ENCODE measurements at places on chromosomes 11 and 22. TPM values are rescaled to one million over a fixed set of nuclear protein-coding genes. Genes with fewer than 3 reads are reported as not detected.
A peak's percentile ranks its signal among the peaks of the same experiment; 100 is the strongest.

DNA sequence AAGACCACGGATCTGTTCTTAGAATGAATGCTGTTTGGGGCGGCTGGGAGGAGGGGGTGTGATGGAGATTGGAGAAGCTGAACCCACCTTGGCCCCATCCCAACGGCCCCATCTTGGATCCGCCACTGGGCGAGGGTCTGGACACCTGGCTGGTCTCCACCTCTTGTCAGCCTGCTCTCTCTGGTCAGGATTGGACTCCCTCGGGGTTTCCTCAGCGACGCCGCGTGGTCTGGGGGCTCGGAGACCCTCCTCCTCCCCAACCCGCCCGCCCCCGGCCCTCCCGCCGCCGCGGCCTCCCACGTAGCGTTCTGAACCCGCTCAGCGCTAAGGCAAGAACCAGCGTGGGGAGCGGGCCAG lies 4.3 kb upstream of the FLI1 start:
- DNase-seq, result no peak
- no peaks in the 10 kb centered on the region for H3K36me3 ChIP-seq
- peak overlapping the region; percentile 15 for H3K4me3 ChIP-seq
- no peak overlapping the region for H3K27ac ChIP-seq

TMEM191B gene
- total RNA-seq, result 1.7 TPM

DNA sequence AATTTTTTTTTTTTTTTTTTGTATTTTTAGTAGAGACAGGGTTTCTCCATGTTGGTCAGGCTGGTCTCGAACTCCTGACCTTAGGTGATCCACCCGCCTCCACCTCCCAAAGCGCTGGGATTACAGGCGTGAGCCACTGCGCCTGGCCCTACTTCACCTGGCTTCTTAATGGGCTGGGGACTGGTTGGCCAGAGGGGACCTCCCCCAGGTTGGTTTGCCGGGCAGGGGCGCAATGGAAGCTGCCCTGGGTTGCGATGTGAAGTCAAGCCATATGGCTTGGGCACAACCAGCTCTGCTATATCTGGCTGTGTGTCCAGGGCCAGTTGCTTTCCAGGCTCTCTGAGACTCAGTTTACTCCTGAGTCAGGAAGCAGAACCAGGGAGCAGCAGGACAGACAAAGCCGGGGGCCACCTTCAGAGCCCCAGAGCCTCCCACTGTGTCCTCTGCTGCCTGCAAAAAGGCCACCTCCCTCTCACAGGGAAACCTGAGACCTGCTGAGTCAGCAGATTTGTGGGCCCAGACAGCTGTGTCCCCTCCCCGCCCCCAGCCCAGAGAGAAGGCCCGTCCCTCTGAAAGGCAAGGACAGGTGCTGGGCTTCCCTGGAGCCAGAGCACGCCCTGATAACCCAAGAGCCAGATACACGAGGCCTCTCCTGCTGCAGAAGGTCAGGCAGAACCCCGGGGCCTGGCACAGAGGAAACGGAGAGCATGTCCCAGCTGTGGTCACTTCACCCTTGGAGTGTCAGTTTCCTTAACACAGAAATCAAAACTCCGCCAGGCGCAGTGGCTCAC lies 29.2 kb upstream of the DAGLA start:
- H3K4me3 ChIP-seq, result no peak overlapping the region
- peaks cover 25% of the 10 kb centered on the region for H3K27me3 ChIP-seq
- H3K36me3 ChIP-seq, result no peaks in the 10 kb centered on the region
- no peak overlapping the region for H3K27ac ChIP-seq

DNA sequence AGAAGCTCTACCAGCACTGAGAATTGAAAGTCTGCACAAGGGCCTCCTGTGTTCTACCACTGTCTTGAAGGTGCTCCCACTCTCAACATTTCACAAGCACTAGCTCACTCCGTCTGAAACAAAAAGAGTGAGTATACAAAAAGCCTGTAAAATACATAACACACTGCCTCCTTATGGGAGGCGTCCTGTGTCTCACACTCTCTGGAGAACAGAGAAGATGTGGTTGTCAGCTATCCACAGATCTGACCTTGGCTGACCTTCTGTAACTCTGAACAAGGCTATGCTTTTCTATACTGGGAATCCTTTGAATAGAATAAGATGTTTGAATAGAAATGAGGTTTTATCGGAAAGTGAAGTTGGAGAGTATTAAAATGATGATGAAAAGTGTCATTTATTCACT lies 171.3 kb upstream of the TMEM45B start:
- H3K36me3 ChIP-seq, result no peaks in the 10 kb centered on the region
- DNase-seq, result no peak
- H3K4me3 ChIP-seq, result no peak overlapping the region
- H3K27me3 ChIP-seq, result no peaks in the 10 kb centered on the region

DNA sequence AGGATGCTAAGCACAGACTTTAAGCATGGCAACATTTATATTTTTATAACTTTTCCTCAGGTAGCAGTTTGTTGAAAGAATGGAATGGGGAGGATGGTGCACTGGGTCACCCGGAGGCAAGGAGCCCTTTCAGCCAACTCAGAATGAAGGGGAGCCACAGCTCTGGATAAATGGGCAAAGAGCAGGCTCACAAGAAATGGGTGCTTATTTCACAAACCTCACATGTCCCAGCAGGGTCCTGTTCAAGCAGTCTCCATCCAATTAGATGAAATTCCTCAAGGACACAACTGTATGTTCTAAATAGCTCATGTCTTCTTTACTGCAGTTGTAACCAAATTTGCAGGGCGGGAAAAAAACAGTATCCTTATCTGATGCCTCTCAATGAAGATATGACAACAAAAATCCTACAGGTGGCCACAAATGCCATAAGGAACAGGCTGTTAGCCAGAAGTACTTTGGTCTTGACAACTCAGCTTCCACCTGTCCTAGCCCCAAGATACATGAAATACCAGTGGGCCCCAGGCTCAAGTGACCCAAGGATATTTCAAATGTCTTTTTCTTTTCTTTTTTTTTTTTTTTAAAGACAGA lies 48.2 kb downstream of the MAPK1 start:
- peaks cover 32% of the 10 kb centered on the region for H3K4me1 ChIP-seq
- H3K4me3 ChIP-seq, result no peak overlapping the region
- H3K27ac ChIP-seq, result no peak overlapping the region

SMIM35 gene
- not detected for total RNA-seq

DNA sequence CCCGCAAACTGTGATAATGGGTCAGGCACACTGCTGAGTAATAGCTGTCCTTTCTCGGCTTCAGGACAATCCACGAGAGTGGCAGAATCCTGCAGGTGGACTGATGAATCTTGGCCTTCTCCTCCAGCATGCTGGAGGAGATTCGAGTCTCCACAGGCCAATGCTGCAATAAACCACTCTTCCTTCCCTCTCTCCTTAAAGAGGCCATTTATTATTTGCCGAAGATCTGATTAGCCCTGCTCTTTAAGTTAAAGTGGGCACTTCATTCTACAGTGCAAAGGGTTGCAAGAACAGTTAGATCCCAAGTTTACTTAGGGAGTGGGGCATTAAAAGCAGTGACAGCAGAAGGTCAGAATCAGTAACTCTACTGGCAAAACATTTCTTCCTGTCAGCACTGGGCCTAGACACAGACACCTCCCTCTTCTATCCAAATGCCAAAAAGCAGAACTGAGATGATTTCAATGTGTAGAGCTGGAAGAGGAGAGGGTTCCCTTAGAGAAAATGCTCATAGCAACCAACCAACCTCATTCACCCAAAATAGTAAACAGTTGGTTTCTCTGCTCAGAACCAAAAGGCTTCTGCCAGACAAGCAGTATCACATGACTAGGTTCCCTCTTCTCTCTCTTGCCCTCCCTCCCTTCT lies 121.7 kb downstream of the SGSM3 start:
- H3K4me1 ChIP-seq, result peaks cover 26% of the 10 kb centered on the region
- peak overlapping the region; percentile 11 for H3K27ac ChIP-seq
- no peaks in the 10 kb centered on the region for H3K27me3 ChIP-seq
- H3K4me3 ChIP-seq, result no peak overlapping the region
- no peaks in the 10 kb centered on the region for H3K36me3 ChIP-seq
- DNase-seq, result peak; percentile 81

GRCh38 chr11:132971351-132971750 lies 561.0 kb downstream of the OPCML start:
- no peaks in the 10 kb centered on the region for H3K4me1 ChIP-seq
- DNase-seq, result no peak
- no peak overlapping the region for H3K27ac ChIP-seq

WBP2NL gene
- not detected for total RNA-seq

DNA sequence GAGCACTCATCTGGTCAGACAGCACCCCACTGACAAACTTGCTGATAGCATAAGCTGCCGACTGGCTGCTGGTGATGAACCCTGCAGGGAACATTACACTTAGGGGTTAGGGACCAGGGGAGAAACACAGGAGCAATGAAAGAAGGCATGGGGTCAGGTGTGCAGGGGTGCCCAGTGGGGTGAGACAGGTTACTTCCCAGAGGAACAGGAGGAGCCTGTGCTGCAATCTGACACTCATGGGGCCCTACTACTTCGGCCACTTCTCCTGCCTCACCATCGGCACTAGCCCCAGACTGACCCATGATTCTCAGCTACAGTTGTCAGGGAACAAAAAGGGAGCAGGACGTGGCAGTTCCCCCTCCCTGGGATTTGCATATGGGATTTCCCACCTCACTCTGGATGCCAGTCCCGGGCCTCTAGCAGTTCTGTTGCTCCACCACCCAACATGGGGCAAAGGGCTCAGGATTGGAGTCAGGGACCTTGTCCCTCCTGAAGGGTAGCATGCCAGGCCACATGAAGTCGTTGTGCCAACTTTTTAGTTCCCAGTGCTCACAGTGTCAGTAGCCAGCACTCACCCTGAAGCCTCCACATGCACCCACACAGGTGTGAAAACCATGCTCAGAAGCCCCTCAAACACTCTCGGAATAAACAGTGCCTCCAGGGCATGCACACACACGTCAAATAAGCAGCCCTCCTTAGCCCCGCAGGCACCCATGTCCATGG lies 2.2 kb downstream of the SLC37A4 start:
- peaks cover 43% of the 10 kb centered on the region for H3K36me3 ChIP-seq
- peak overlapping the region; percentile 85 for H3K4me3 ChIP-seq
- H3K27me3 ChIP-seq, result no peaks in the 10 kb centered on the region
- peak overlapping the region; percentile 93 for H3K27ac ChIP-seq
- no peak for DNase-seq

BEST1 gene
- total RNA-seq, result 27.4 TPM

DNA sequence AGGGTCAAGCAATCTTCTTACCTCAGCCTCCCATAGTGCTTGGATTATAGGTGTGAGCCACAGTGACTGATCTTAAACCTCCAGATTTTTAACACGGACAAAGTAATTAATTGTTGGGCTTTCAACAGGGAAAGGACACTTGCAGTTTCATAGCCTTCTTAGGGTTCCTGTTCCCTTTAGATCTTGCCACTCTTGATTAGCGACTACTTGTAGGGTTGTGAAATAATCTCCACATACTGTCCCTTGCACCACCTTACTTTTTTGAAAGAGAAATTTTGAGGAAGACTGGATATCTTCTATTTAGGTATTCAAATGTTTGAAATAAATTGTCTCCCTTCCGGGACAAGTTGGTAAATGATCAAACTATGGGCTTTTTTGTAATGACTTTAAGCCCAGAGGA lies 7.6 kb downstream of the MS4A4E start:
- H3K36me3 ChIP-seq, result no peaks in the 10 kb centered on the region
- H3K4me3 ChIP-seq, result no peak overlapping the region
- DNase-seq, result no peak
- no peaks in the 10 kb centered on the region for H3K27me3 ChIP-seq

MS4A6E gene
- total RNA-seq, result not detected

GRCh38 chr11:64218628-64219353 lies 7.2 kb downstream of the TRPT1 start:
- H3K4me3 ChIP-seq, result no peak overlapping the region
- no peaks in the 10 kb centered on the region for H3K27me3 ChIP-seq
- peaks cover 52% of the 10 kb centered on the region for H3K36me3 ChIP-seq
- peak; percentile 55 for DNase-seq
- H3K27ac ChIP-seq, result no peak overlapping the region

KRTAP5-1 gene
- total RNA-seq, result not detected

PLAAT5 gene
- total RNA-seq, result 2.4 TPM

DNA sequence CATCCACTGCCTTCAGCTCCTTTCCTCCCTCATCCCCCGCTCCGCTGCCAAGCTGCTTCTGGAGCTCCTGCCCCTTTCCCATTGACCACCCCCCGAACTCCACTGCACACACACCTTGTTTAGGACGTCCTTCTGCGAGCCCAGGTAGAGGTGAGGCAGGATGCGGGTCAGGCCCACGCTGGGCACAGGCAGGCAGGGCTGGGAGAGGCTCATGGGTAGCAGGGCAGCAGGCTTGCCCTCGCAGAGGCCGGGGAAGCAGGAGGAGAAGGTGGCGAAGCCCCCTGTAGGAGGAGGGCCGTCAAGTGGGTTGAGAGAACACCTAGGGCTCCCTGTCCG lies 13.3 kb downstream of the DUSP8 start:
- peaks cover 3% of the 10 kb centered on the region for H3K36me3 ChIP-seq
- H3K27me3 ChIP-seq, result no peaks in the 10 kb centered on the region
- peak; percentile 34 for DNase-seq
- peaks cover 63% of the 10 kb centered on the region for H3K4me1 ChIP-seq
- H3K4me3 ChIP-seq, result no peak overlapping the region

GRCh38 chr11:55942785-55943392 lies 6.7 kb upstream of the OR5I1 start:
- H3K4me1 ChIP-seq, result no peaks in the 10 kb centered on the region
- no peak overlapping the region for H3K27ac ChIP-seq
- H3K36me3 ChIP-seq, result no peaks in the 10 kb centered on the region

- no peak overlapping the region for H3K27ac ChIP-seq
- no peaks in the 10 kb centered on the region for H3K4me1 ChIP-seq
- no peak overlapping the region for H3K4me3 ChIP-seq
- DNase-seq, result no peak
- H3K27me3 ChIP-seq, result no peaks in the 10 kb centered on the region
Observed at GRCh38 chr11:103812680-103813079, 223.8 kb upstream of the DDI1 start.

LRRN4CL gene
- total RNA-seq, result 14.2 TPM

- H3K27me3 ChIP-seq, result no peaks in the 10 kb centered on the region
- peak; percentile 79 for DNase-seq
- H3K36me3 ChIP-seq, result no peaks in the 10 kb centered on the region
- peak overlapping the region; percentile 86 for H3K4me3 ChIP-seq
Observed at GRCh38 chr11:68840661-68841653, 759 bp downstream of the CPT1A start.

OR5AR1 gene
- not detected for total RNA-seq

PGA5 gene
- 5,713 TPM for total RNA-seq

KCNK7 gene
- total RNA-seq, result not detected

DNA sequence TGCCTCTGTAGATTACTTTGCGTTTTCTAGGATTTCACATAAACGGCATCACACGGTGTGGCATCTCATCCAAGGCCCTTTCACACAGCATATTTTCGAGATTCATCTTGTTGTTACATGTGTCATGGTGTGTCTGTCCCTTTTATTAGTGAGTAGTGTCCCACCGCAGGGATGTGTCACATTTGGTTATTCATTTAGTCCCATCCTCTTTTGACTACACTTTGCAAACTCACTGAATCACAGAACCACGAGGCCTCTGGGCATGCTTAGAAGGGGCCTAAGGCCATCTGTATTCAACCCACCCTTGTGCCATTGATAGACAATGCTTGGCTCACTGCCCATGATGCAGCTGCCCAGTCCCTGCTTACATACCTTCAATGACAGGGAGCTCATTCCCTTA lies 4.2 kb upstream of the RAC2 start:
- DNase-seq, result no peak
- no peaks in the 10 kb centered on the region for H3K4me1 ChIP-seq
- H3K4me3 ChIP-seq, result no peak overlapping the region
- no peaks in the 10 kb centered on the region for H3K27me3 ChIP-seq
- H3K27ac ChIP-seq, result no peak overlapping the region
- H3K36me3 ChIP-seq, result no peaks in the 10 kb centered on the region

GRCh38 chr11:2701230-2701629 lies 1.4 kb upstream of the KCNQ1OT1 start:
- H3K27ac ChIP-seq, result peak overlapping the region; percentile 92
- H3K4me1 ChIP-seq, result no peaks in the 10 kb centered on the region
- H3K27me3 ChIP-seq, result no peaks in the 10 kb centered on the region

GRCh38 chr11:47267876-47268275 lies 2.1 kb upstream of the MADD start:
- no peaks in the 10 kb centered on the region for H3K36me3 ChIP-seq
- no peak for DNase-seq
- peak overlapping the region; percentile 97 for H3K27ac ChIP-seq
- peaks cover 50% of the 10 kb centered on the region for H3K4me1 ChIP-seq

FGF19 gene
- total RNA-seq, result not detected
